Daoy (cell line): ENCODE measurements at places on chromosomes 6 and 20. TPM values are rescaled to one million over a fixed set of nuclear protein-coding genes. Genes with fewer than 3 reads are reported as not detected.
A peak's percentile ranks its signal among the peaks of the same experiment; 100 is the strongest.

The METTL24 gene
- not detected in 2 replicates for total RNA-seq

DNA sequence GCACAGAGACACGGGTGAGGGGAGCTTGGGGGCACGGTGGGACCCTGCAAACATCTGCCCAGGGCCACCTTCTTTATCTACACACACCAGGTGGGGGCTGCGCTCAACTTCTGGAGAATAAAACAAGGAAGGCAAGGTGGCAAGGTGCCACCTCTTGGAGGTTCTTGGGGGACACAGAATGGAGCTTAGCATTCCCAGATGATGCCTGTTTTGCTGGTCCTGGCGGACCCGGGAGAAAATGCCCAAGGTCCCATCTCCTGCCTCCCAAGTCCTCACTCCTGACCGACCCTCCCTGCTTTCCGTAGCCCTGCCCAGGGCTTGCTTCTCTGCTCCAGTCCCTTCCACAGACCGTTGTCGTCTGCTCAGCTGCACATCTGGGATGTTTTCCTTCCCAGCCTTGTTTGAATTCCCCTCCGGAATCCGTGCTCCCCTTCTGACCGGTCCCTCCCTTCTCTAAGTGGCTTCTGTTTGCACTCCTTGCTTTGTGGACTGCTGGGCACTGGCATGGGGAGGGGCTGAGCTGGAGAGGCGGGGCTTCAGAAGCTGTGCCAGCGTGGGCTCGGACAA, 13.1 kb downstream of the ITPR3 start:
- no peak for DNase-seq

- DNase-seq, result no peak
Measured at GRCh38 chr20:48622421-48622820, 205.4 kb downstream of the PREX1 start.

The TRIM15 gene
- total RNA-seq, result 0.86 TPM in 1 of 2 replicates, not detected in the other

The BANF2 gene
- not detected in 2 replicates for total RNA-seq

DNA sequence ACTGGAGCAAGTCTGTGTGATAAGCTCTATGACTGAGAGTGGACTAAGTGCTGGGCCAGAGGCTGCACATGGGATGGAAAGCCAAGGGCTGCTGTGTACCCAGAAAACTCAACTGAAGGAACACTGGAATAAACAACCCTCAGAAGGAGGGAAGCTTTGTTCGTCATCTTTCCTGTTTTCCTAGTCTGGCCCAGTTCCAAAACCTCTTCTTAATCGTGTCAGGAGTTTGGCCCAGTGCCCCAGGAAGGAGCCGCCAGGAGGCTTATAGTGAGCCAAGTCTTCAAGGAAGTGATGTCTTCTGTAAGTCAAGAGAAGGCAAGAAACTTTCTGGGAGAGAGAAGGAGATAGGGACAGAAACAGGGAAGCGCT, 23.3 kb upstream of the TOP1 start:
- DNase-seq, result peak; percentile 91

DNA sequence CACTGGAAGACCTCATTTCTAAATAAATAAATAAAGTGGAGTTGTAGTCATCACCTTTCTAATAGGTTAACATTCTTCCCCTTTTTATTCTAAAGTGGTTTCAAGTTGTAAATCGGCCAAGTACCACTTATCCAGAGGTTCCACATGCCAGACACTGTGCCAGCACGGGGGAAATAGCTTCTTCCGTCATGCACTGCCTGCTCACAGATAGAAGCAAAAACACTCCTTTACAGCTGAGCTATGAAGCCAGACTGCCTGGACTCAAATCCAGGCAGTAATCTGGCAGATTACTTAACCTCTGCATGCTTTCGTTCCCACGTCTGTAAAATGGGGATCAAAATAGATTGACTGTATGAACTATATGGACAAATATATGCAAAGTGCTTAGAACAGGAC, 17.2 kb upstream of the SCML4 start:
- DNase-seq, result no peak

DNA sequence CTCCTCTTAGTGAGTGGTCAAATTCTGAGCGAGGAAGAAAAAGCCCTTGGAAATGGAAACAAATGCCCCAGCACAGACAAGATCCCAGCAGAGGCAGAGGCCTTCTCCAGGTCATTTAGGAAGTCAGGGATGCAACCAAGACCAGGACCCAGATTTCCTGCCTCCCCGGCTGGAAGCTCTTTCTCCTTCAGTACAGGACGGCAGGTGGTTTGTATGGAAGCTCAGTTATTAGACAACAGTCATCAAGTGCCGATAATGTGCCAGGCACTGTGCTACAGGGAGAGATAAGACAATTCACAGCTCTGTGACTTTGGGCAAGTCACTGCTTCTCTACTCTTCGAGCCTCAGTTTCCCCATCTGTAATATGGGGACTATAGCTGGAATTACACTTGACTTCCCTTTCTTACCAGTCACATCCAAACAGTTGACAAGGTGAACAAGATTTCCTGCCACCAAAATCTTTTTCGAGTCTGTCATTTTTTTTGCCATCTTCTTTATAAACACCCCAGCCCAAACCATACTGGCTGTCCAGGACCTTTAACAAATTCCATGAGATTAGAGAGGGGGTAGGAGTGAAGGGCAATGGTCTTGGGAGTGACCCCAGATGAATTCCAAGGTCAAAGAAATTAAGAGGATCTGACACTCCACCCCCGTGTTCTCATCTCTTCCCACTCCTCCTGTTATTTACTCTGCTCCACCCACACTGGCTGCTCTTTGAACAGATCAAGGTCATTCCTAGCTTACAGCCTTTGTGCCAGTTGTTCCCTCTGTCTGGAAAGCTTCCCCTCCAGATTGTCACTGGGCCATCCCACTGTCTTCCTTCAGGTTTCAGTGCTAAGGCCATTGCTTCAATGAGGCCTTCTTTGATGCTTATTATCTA, 6.0 kb downstream of the MMP9 start:
- no peak for DNase-seq

DNA sequence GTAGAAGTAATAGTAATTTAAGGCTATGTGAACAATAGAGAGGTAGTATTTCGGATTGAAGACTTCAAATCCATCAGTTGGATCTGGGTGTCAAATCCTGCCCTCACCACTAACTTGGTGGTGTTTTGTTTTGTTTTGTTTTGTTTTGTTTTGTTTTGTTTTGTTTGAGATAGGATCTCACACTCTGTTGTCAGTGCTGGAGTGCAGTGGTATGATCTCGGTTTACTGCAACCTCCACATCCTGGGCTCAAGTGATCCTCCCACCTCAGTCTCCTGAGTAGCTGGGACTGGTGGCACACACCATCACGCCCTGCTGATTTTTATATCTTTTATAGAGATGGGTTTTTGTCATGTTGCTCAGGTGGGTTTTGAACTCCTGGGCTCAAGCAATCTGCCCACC, 129.4 kb upstream of the ZNF217 start:
- no peak for DNase-seq

The DPPA5 gene
- total RNA-seq, result not detected in 2 replicates

The PARD6B gene
- total RNA-seq, result 5.2 and 26.0 TPM in 2 replicates

The APCDD1L gene
- total RNA-seq, result 2.8 and 3.2 TPM in 2 replicates

The CCN6 gene
- not detected in 2 replicates for total RNA-seq

- DNase-seq, result no peak
Measured at GRCh38 chr6:24766680-24767462, 7.9 kb upstream of the GMNN start.

The HLA-F gene
- 19.9 and 21.8 TPM in 2 replicates for total RNA-seq

DNA sequence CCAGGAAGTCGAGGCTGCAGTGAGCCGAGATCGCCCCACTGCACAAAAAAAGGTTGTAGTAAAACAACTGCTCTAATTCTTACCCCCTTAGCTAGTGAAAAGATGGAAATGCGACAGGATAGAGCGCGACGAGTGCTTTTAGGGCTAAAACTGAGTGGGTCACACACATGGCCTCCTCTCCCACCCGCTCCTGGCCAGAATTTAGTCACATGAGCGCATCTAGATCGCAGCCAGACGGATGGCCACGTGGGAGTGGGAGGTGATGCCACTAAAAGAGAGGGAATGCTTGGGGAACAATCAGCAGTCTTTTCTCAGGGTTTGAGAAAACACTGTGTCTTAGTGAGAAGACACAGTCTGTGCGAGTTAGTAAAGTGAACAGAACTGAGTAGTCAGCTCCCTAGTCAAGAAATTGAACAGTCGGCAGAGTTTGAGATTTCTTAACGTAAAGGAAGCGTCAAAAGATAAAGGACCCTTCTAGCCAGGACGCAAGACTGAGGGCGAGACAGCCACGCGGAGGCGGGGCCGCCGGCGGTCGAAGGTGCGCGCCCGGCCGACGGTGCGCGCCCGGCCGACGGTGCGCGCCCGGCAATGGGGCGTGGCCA, 664 bp upstream of the ACTR5 start:
- no peak for DNase-seq

DNA sequence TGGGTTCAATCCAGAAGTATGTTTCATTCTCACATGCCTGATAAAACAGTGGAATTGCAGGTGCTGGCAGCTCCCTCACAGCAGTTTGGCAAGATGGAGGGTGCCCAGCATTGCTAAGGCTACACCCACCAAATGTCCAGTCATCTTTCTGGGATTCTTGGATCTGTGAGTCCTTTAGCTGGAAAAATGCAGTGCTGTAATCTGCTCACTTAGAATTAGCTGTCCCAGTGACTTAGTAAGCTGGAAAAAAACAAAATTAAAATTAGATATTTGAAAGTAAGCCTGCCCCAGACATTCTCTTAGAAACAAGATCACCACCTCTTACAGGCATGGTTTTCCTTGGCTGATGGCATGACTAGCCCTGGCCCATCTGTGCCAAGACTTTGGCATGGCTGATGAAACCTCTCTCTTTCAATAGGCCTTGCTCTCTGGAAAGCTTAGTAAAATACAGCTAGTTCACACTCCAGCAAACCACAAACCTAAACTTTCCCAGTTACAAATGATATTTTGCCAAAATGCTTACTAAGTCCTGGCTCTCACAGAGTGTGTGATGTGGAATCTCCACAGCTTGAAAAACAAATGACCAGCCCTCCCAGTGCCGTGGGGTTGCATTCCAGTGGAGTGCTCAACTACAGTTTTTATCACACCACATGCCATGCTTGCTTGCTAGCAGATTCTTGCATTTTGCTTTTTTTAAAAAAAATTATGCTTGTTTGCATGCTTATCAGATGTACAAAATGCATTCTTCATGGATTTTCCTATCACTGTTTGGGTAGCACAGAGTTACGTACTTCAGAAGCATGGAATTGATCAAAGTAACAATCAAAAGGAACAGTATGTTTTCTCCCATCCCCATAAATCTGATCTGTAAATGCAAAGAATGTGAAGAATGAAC, 261.5 kb downstream of the EYA4 start:
- DNase-seq, result peak; percentile 84

The GLP1R gene
- not detected in 2 replicates for total RNA-seq

DNA sequence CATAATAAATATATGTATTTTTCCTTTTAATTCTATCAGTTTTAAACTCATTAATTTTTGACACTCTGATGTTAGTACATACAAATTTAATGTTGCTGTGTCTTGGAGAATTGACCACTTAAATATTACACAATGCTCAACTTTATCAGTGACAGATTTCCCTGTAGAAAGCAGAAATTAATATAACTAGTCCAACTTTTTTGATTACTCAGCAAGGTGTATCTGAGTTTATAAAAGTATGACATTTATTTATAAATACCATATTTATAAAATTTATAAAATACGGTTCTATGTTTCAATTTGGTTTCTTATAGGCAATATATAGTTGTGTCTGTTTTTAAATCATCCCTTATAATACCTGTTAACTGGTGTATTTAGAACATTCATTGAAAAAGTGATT, 350.0 kb upstream of the EYS start:
- no peak for DNase-seq

The FAM209B gene
- total RNA-seq, result not detected in 2 replicates

The IMPG1 gene
- total RNA-seq, result not detected in 2 replicates

DNA sequence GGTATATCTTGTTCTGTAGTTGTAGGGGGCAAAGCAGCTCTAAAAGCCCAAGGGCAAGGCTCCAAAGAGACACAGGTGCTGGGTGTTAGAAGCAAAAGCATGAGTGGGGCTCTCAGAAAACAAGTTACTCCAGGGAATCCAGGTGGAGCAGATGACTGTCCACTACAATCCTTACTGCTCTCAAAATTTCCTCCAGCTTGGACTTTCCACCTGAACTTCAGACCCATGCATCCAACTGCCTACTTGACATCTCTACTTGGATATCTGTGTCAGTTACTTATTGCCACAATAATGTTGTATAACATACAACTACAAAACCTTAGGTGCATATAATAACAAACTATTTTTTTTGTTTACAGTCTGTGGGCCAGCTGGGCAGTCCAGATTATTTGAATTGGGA, 22.8 kb upstream of the DTNBP1 start:
- DNase-seq, result no peak

The KCNQ5 gene
- total RNA-seq, result 4.4 and 5.1 TPM in 2 replicates

DNA sequence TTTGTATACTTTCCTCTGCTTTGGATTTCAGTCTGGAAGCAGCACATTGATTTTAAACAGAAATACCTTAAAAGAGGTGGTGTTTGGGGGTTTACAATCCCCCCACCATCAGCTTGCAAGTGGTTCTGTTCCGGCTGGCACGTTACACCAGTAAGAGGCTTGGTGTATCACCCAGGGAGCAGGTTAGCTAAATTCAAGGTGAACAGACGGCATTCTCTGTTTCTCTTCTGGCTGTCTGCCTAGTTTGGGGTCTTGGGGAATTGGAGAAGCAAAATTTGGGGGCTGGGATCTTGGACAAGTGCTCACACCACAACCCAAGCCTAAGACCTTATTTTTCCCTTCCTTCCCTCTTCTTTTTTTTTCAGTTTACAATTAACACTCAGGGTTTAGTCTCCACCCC, 7.5 kb upstream of the APCDD1L start:
- no peak for DNase-seq

GRCh38 chr20:14488212-14488611, 150.8 kb upstream of the FLRT3 start:
- DNase-seq, result no peak

The NDUFAF4 gene
- 38.8 and 52.0 TPM in 2 replicates for total RNA-seq

GRCh38 chr6:6556161-6556737, 32.3 kb upstream of the LY86 start:
- DNase-seq, result no peak

DNA sequence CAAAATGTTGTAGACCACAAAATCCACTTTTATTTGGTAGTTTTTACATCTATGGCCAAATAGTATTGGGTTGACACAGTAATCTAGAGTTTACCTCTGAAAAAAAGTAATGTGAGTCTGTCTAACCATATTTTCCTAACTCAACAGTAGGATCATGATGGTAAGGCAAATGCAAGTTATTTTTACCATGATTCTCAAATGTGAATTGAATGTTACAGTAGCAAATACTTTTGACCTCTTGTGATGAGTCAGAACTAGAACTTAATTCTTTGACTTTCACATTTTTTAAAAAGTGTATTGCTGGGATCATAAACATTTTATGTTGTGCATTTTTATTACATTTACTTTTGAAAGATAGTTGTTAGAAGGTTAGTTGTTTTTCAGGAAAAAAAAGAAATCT, 22.0 kb downstream of the RNF146 start:
- no peak for DNase-seq
